ENCODE measurements at places on chromosomes 11 and 22. TPM values are rescaled to one million over a fixed set of nuclear protein-coding genes. Genes with fewer than 3 reads are reported as not detected.

The CREB3L1 gene
- 47.0 TPM for polyA plus RNA-seq

DNA sequence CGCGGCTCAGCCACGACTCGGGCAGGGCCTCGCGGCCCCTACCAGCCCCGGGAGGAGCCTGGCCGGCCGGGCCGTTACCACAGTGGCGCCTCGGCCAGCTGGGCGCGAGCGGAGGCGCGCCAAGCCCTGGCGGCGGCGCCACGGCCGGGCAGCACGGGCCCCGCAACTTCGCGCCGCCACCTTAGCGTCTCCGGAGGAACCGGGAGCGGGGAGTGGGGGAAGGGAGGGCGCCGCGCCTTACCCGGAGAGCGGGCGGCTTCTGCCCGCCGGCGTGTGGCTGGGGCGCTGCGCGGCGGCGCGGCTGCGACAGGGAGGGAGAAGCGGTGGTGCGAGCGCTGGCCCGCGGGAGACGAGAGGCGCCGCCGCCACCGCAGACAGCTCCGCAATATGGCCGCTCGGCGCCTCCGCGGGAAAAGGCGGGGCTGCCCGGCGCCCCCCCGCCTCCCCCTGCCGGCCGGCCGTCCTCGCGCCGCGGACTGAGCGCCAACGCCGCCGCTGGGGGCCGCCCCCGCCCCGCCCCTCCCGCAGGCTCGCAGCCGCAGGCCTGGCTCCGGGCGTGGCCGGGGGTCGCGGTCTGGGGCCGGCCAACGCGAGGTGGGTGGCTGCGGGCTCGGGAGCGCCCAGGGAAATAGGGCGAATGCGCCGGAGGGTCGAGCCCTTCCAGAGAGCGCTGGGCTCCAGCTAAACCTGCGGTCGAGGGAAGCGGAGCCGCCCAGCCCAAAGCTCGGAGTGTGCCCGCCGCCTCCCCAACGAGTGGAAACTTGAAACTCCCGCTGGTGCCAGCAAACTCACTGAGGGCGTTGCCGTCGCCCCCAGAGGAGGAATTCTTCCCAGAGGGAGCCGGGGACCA lies at the start of gene RDX:
Gene RDX, minus strand, starts transcription at position 389 of the 850 bp plus-strand sequence. CDS start 16,922 bp downstream, outside the sequence.
- DNase-seq, result peak; percentile 81

- no peak for DNase-seq
Observed at GRCh38 chr11:69899957-69900821, 81.0 kb upstream of the FGF3 start.

DNA sequence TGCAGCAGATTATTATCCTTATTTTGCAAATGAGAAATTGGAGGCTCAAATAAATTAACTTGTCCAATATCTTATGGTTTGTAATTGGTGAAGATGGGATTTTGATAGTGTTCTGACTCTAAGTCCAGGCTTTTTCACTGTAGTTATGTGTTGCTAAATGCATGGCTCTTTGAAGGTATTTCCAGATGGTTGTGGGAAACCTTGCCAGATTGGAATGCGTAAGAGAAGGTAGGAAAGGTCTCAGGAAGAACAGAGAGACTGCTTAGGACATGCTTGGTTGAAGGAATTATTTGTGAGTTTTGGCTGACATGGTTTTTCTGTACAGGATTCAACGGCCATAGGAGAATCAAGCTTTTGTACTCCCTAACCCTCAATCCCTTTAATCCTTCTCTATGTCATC lies 108.6 kb downstream of the STIM1 start:
- DNase-seq, result no peak

- no peak for DNase-seq
Observed at GRCh38 chr22:41504397-41504796, 35.5 kb downstream of the ACO2 start.

All from muscle of back (tissue), 13 donors.